ENCODE measurements at places on chromosomes 5 and 9.

GRCh38 chr5:77168161-77168878 is 42.2 kb upstream of the PDE8B start:
- no peak for DNase-seq

GRCh38 chr9:111831371-111832108 is 36.8 kb upstream of the SHOC1 start:
- DNase-seq = no peak

DNA sequence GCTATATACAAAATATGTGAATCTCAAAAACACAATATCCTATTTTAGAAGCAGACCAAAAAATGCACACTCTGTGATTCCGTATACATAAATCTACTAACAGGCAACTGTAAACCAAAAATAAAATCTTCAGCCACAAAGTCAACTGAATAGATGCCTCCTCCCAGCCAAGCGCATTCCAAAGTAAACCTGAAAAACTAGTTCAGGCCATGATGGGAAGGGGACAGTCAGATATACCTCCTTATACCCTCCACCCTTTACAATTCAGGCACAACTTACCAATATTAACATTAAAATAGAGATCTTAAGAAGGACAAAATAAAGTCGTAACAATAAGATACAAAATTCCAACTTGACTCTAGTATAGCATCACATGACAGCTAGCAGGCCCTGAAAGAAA is 1604.5 kb upstream of the NUDT12 start:
- DNase-seq = no peak

DNA sequence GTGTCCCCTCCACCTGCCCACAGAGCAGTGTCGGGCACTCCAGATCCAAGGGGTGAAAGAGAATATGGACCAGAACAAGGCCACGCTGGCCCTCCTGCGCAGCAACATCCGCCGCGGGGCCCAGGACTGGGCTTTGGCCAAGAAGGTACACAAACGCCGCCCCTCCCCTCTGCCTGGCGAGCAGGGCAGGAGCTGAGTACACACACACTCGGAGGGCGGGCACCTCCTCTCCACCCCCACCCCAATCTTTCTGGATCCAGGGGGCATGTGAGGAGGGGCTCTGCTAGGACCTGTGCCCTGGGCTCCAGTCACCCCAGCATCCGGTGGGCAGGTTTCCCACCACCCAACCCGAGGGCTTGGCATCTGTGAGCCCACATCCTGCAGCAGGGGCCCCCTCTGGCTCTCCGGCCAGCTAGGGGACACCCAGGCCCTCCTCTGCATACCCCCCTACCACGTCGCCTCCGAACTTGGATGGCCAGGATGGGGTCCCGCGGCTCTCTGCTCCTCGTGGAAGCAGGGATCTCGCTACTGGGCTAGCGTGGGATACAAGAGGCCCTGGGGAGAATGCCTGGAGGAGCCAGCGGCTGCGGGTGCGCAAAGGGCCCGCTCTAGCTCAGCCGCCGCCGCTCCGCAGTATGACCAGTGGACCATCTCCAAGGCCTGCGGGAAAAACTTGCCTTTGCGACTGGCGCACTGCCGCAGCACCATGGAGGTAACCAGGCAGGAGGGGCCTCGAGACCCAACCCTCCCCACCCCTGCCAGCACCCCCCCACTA is 3.1 kb downstream of the CCDC183 start:
- DNase-seq = no peak

DNA sequence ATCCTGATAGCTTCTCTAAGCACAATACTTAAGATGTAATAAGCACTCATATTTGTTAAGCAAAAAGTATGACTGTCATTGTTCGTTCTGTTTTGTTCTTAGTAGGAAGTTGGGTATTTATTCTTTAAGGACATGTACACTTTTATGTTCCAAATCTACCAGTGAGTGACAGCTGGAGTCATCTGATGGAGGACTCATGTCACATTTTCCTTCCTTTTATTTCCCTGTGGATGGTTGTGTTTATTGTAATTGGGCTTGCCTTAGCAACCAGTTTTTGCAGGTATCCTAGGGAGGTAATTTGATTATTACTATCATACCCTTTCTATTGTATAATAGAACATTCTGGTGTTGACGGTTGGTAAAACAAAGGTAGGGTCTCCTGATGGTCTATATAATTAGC is 145.7 kb downstream of the ZSWIM6 start:
- DNase-seq = no peak

- DNase-seq = no peak
These were observed 35.1 kb downstream of the CDH10 start for GRCh38 chr5:24609706-24610105.

DNA sequence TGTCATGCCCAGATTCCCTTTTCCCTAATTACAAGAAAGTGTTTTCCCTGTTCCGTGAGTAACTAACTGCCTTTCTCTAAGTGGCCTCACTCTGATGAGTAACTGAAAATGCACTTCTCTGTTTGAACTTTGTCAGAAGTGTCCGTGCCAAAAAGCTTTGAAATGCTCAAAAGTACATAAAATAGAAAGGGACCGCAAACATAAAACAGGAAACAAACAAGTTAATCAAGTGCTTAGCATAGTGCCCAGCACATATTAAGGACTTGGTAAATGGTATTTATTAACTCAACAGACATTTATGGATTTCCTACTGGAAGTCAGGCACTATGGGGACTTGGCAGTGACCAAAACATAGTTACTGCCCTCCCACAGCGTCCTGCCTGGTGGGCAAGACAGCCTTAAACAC is 22.3 kb downstream of the AQP3 start:
- no peak for DNase-seq

- no peak for DNase-seq
These were observed 27.7 kb downstream of the MLLT3 start for GRCh38 chr9:20594608-20595007.

GRCh38 chr5:164059471-164059870 is 554.1 kb downstream of the MAT2B start:
- DNase-seq = no peak

DNA sequence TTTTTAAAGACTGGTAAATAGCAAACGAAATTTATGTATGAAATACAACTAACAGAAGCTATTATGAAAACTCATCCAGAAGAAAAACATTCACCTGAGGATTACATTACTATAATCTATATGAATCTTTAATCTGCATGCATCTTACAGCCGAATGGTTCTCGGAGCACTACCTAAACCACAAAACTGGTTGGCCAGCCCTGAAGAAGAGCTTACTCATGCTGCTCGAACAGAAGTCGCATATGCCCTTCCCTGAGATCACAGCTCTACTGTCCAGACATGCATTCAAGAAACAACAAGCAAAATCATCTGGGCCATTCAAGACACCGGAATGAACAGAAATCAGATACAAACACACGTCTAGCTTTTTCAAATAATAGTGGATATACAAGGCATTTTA is 931.0 kb upstream of the DMAC1 start:
- no peak for DNase-seq

DNA sequence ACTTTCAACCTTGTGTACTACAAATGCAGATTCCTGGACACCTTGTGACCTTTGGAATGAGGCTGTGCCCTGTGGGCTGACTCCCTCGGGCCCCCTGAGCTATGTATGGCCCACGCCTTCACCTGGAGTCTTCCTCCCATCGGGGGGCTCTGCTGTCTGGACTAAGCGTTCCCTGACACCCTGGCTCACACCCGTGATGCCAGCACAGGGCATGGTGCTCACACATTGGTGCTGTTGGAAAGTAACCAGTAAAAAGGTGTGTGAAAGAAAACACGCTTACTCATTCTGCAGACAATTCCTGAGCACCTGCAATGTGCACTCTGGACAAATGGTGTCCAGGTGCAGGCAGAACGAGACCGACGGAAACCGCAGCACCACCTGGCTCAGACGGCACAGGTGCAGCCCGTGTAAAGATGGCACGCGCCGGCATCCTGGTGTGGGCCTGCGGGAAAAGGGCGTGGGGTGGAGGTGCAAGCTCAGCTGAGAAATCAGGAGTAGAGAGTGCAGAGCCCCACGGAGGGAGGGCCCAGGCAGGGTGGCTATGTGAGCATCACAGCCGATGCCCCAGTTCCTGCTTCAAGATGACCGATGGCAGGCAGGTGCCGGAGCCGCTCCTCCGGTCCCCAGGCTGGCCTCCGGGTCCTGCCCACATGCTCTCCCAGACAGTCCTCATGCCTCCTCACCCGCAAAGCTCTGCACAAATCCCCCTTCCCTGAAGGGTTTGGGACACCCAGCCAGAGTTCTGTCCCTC is 11.0 kb downstream of the LPCAT1 start:
- DNase-seq = no peak

GRCh38 chr9:105503881-105504280 is 54.0 kb upstream of the FKTN start:
- DNase-seq = no peak

DNA sequence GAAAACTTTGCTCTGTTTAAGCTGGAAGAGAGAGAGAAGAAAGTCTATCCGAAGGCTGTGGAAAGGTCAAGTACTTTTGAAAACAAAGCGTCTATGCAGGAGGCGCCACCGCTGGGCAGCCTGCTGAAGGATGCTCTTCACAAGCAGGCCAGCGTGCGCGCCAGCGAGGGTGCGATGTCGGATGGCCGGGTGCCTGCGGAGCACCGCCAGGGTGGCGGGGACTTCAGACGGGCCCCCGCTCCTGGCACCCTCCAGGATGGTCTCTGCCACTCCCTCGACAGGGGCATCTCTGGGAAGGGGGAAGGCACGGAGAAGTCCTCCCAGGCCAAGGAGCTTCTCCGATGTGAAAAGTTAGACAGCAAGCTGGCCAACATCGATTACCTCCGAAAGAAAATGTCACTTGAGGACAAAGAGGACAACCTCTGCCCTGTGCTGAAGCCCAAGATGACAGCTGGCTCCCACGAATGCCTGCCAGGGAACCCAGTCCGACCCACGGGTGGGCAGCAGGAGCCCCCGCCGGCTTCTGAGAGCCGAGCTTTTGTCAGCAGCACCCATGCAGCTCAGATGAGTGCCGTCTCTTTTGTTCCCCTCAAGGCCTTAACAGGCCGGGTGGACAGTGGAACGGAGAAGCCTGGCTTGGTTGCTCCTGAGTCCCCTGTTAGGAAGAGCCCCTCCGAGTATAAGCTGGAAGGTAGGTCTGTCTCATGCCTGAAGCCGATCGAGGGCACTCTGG is 32.6 kb downstream of the CD180 start:
- no peak for DNase-seq
